ENCODE measurements at places on chromosomes 2 and 18.

DNA sequence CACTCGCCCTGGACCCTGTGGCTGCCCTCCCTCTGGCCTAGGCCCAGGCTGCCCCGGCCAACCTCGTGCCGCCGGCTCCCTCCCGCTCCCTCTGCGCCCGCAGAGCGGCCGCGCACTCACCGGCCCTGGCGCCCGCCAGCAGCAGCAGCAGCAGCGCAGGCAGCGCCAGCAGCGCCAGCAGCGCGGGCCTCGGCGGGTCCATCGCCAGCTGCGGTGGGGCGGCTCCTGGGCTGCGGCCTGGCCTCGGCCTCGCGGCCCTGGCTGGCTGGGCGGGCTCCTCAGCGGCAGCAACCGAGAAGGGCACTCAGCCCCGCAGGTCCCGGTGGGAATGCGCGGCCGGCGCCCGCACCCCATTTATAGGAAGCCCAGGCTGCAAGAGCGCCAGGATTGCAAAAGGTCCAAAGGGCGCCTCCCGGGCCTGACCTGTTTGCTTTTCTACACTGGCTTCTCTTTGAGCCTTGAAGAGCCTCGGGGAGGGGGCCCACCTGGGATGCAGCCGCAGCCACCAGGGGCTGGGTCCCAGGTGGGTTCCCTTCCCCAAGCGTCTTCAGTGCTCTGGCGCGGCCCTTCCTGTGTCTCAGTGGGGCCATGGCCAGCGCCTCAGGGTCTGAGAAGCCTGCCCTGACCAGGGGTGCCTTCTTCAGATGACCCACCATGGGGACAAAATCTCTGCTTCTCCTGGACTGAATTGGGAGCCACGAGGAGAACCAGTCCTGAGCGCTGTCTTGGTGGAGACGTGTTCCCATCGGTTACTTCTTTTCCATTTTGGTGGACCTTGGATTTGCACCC lies at the start of gene APOB:
TSS of gene APOB (minus strand) at position 330 of the 789 bp plus-strand sequence. CDS start at position 202, 128 bp downstream.
- DNase-seq = no peak

DNA sequence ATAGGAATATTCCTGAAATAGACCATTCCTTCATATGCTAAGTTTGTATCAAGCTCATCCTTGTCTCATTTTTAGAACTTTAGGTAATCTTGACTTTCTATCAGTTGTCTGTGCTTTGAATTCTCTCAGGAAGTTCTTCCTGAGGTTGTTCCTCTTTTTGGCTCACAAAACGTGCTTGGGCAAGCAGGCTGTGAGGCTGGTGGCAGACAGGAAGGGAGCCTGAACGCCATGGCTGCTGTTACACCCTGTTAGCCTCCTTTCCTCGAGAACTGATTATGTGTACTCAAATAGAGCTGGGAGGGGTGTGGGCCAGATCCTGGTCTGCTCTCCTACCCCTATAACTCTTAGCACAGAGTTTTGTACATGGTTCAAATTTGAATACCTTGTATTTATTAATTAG lies 136.4 kb upstream of the CELF4 start:
- no peak for DNase-seq

DNA sequence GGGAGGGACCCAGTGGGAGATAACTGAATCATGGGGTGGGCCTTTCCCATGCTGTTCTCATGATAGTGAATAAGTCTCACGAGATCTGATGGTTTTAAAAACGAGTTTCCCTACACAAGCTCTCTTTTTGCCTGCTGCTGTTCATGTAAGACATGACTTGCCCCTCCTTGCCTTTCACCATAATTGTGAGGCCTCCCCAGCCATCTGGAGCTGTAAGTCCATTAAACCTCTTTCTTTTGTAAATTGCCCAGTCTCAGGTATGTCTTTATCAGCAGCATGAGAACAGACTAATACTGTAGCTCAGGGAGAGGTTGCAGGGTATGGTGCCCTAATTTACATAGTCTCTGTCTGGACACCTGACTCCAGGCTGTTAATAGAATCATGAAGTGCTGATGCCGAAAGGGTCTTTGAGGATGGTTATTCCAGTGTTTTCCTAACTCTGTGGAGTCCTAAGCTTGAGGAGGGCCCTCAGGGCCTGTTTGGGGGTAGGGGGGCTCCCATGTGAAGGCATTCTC lies 343.2 kb downstream of the ALK start:
- DNase-seq = no peak

GRCh38 chr2:224025874-224026273 lies 13.2 kb downstream of the SERPINE2 start:
- no peak for DNase-seq

DNA sequence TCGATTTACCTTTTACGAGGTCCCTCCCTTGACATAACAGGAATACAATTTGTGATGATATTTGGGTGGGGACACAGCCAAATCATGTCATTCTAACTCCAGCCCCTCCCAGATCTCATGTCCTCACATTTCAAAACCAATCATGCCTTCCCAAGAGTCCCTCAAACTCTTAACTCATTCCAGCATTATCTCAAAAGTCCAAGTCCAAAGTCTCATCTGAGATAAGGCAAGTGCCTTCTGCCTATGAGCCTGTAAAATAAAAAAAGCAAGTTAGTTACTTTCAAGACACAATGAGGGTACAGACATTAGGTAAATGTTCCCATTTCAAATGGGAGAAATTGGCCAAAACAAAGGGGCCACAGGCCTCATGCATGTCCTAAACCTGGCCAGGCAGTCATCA lies 381.1 kb downstream of the PIK3C3 start:
- no peak for DNase-seq

DNA sequence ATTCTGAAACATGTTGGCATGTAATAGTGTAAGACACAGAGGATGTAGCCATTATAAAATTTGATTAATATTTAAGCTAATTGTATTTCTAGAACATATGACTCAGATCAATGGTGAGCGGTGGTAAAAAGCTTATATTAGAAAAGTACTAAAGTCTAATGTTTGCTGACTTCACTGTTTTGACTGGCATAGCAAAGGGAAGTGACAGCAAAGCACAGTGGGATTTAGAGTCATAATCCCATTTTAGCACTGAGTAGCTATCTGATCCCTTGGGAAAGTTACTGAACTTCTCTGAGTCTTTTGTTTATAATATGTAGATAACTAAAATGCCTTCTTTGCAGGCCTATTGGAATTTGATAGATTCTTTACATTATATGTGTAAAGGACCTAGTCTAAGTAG lies 60.4 kb downstream of the KIAA1328 start:
- DNase-seq = no peak

DNA sequence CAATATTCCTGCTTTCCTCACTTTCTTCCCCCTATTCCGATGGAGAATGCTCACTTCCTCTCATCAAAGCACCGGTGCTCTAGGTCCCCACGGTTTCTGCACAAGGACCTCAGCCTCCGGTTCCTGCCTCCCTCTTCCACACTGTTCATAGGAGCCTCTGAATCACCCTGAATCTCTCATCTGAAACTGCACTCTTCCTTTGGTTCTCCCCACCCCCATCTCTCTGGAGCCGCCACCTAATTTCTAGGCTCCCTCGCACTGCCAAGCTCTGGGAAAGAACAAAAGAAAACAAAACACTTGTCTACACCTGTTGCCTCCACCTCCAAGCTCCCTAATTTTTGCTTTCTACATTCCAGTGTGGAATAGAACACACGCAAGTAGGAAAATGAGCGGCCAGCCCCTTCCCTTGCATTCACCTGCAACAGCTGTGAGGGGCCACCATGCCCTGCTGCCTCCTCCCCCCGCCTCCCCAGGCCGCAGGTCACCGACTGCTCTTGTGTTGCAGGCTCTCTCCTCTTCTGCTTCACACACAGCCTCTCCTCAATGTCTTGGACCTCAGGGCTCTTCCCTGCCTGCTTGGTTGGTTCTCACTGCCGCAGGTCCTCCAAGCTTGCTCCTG lies 9.6 kb downstream of the FBXO15 start:
- no peak for DNase-seq

DNA sequence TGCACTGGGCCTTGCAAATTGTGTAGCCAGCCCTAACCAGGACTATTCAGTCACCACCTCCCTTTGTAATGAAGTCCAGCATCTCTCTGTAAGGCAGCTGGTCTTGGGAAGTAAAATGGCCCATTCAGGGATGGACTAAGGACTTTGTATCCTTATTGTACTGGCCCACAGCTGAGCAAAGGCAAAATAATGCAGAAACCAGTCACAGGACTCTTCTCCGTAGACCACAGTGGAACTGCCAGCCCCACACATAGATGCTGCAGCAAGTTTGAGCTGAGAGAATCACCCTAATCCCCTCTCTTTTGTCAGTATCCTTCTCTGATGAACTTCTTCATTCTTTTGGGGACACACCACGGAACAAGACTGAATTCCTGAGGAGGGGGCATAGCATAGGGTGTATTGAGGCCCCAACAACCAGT lies 73.6 kb upstream of the RTN4 start:
- no peak for DNase-seq

DNA sequence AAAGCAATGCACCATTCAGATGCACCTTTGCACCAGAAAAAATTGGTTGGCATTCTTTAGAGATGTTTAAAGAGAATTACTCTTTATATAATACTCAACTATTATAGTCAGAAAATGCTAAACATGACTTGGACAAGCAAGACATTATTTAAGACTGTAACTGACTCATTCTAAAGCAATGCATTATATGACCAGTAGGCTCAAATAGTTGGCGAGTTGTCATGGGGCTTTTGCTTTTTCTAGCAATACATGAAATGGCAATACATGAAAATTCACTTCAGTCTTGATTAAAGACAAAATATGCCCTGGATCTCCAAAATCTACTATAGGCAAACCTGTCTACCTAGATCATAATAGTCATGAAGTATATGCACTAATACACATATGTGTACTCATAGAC lies 216.9 kb upstream of the VWC2L start:
- no peak for DNase-seq

DNA sequence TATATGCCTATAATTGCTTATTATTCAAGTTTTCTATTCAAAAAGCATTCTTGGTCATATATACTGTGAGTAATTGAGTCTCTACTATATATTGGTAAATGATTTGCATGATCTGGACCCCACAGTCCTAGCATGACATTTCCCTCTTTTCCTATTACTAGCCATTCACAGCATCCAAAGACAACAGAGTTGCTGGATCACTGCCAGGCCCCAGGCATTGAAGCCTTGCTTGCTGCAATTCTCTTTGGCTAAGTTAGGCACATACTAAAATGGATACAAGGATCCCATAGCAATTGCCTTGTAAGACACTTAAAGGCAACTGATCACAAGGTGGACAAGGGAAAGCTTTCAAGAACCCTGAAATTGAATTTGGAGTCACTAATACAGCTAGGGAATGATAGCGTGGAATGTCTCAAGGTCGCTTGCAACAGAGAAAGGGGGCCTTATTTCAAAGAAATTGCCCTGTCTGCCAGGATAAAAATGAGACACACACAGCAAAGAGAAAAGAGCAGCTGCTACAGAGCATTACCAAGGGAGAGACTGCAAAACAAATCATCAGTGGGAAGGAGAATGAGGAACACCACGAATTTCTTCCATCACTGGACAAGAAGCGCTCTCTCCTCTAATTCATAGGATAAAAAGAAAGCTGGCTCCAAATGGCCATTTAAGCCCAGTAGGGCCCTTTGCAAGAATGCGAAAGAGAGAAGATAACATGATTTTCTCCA lies 77.1 kb upstream of the EPHA4 start:
- no peak for DNase-seq

GRCh38 chr2:151999053-151999452 lies 99.8 kb downstream of the CACNB4 start:
- DNase-seq = peak; percentile 48

GRCh38 chr2:199315299-199316179 lies 142.2 kb downstream of the SATB2 start:
- DNase-seq = no peak

GRCh38 chr2:178142274-178143065 lies 30.2 kb downstream of the RBM45 start:
- no peak for DNase-seq

GRCh38 chr2:112665113-112665780 lies 19.5 kb downstream of the SLC20A1 start:
- no peak for DNase-seq

GRCh38 chr2:197201874-197202273 lies 108.7 kb downstream of the ANKRD44 start:
- DNase-seq = no peak

DNA sequence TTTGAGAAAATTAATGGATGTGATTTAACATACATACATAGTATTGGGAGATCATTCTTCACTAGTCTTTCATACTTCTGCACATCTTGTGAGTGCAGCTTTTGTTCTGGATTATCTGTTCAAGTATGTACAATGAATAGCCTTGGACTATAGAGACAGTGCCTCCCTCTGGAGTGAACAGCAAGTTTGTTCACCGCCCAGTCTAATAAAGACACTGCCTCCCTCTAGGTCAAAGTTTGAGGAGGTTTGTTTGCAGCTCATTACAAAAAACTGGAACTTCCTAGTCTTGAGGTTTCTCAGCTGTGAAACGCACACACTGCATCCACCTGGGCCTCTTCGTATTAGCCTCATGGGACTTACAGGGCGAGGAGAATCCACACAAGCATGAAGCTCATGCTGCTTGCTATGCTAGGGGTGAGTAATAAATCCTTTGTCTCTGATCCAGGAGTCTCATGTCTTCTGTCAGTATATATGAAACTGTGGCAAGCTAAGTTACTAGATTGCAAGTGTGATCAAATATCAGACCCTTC lies 26.0 kb upstream of the LAPTM4A start:
- DNase-seq = no peak

DNA sequence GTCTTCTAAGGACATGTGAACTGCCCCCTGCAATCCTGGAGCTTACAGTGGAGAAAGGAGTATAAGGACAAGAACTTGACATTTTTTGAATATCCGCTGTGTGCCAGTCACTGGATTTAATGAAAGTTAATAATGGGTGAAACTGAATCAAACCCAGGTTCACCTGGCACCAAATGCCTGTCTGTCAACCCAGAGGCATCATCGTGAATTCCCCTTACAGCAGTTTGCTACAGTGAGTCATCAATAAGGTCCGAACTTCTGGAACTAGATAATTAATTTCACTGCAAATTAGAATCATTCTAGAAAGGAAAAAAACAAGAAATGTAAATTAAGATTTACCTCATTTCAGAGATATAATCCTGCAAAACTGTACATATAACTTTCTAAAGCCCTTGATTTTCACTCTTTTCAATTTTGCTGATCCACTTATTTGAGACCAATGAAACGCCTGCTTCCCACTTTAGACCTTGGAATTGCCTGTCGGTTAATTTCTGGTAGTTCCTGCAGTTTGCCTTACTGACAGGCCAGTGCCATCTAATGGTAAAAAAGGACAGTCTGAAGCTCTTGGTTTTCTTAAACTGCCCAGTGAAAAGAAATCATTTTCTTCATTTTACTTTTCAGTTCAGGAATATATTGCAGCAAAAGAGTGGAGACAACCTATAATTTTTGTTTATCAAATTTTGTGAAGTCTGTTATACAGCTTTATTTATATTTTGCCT lies 8.2 kb downstream of the DSG2 start:
- no peak for DNase-seq
